Activated T-cell treated with anti-CD3 and anti-CD28 coated beads, Interleukin-2, amount 50 U/mL, for 48 hours (primary cell): ENCODE measurements at places on chromosomes 12 and 14.
A peak's percentile ranks its signal among the peaks of the same experiment; 100 is the strongest.

DNA sequence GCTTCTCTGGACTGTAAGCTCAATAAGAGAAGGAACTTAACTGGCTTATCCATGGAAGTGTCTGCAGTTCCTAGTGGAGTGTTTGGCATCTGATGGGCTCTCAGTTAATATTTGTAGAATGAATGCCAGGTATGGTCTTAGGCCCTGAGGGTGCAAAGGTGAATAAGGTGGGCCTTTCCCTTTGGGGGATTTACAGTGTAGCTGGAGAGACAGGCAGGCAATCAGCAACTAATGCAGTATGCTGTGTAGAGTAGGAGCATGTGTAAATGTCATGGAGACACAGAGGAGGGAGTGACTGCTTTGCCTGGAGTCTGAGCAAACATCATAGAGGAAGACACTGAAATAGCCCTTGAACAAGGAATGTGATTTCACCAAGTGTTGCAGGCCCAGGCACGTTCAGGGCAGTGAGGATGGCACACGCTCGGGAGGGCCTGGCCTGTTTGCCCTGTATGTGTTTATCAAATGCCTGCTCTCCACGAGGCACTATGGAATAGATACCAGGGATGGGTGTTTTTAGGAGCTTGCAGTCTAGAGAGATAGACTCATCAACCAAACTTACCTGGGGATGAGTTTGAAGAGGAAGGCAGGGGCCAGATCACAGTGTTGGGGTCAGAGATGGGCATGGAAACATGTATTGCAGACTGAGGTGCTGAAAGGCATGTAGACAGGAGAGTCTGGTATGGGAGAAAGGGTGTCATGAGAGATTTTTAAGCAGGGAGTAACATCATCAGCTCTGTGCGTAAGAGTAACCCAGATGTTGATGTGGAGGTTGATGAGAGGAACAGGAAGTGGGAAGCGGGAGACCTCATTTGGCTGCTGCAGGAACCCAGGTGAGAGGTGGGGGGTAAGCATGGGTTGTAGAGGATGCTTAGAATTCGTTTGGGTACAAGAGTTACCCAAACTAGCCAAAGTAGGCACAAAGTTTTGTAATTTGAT lies 54.1 kb downstream of the PLXNC1 start:
- DNase-seq = no peak

DNA sequence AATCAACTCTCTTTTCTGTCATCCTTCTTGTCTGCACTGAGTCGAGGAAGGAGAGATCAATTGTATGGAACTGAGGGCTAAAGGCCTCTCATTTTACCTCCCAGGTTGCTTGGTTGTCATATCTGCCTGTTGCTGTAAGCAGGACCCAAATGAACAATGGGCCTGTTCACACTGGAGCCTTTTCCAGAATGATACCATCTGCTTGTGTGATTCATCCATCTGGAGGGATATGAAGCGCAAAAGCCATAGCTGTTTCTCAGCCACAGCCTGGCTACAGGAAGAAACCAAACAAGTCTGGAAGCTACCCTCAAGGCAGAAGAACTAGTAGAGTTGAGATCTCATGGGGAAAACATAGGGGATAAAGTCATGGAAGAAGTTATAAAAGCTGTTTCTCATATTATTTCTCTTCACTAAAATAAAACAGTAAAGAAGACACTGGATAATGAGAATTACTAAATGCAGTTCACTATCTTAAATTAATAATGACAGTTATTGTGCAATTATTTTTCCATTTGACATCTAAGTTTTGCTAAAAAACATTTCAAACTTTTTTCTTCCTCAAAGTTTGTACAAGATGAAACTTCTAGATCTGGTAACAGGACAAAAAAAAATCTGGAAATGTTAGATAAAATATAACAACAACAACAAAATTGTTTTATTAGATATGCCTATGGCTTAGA lies 106.3 kb downstream of the SPTSSA start:
- DNase-seq = no peak

DNA sequence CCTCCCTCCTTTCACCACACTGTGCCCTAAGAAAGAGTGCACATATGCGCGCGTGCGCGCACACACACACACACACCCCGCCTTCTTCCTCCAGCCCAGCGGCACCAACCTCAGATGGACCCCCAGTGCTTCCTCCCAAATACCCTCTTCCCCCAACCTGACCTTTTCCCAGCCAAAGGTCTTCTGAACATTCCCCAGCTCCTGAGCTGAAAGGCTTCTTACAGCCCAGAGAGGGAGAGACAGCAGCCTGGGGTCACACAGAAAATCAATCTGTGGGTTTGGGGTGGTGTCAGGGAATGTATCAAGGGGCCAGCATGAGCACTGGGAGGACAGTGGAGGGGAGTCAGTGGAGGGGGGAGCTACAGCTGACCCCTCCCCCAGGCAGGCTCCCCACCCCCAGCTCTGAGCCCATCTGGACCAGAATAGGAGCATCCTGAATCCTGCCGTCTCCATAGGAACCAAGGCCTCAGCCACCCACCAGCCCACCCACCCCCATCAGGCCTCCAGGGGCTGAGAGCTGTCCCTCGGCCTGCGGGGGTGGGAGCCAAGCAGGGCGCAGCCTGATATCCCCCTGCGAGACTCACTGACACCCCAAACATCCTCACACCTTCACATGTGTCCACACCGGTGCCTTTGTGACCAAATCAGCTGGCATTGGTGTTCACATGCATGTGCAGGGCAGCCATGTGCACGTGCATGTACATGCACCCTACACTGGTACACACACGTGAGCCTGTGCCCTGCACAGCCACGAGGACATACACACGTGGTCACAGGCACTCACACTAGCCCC lies 5.7 kb downstream of the RASAL1 start:
- DNase-seq = no peak

- peak; percentile 77 for DNase-seq
Measured at GRCh38 chr14:101705733-101706508, 55.6 kb upstream of the PPP2R5C start.

DNA sequence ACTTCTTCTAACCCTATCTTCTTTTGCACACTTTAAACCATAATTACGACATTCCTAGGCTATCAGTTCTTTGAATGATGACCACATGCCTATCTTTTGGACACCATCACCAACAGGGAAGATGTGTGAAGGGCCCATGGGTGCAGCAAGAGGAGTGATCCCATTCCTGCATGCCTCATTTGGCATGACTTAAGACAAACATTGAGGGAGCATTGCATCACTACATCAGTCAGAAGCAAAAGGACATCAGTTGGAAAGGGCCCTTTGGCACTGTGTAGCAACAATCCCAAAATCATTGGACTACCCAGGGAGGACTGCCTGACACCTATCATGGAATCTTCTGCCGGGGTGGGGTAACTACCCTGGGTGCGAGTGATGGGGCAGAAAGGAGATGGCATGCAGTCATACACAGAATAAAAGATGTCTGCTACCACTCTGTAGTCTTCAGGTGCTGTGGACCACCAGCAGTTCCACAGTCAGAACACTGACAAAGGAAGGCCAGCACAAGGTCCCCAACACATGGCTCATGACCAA lies 10.7 kb upstream of the TMBIM6 start:
- no peak for DNase-seq

- DNase-seq = no peak
Measured at GRCh38 chr12:88578276-88579160, 1.8 kb downstream of the KITLG start.

GRCh38 chr12:88693837-88694445 lies 113.7 kb upstream of the KITLG start:
- DNase-seq = no peak

DNA sequence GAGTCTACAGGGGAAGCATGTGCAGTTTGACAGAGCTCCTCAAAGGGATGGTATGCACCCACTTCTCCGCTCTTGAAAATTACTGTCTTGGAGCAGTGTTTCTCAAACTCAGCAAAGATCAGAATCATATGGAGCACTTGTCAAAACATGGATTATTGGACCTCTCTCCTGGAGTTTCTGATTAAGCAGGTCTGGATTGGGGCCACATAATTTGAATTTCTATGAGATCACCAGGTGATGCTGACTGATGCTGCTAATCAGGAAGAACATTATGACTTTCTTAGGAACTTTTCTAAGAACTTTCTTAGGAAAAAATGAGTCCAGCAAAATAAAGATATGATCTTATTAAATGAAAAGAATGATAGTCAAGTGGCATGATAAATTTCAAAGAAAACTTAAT lies 144.3 kb downstream of the CPNE8 start:
- DNase-seq = no peak

- no peak for DNase-seq
Measured at GRCh38 chr12:68831272-68831671, 23.3 kb downstream of the MDM2 start.

DNA sequence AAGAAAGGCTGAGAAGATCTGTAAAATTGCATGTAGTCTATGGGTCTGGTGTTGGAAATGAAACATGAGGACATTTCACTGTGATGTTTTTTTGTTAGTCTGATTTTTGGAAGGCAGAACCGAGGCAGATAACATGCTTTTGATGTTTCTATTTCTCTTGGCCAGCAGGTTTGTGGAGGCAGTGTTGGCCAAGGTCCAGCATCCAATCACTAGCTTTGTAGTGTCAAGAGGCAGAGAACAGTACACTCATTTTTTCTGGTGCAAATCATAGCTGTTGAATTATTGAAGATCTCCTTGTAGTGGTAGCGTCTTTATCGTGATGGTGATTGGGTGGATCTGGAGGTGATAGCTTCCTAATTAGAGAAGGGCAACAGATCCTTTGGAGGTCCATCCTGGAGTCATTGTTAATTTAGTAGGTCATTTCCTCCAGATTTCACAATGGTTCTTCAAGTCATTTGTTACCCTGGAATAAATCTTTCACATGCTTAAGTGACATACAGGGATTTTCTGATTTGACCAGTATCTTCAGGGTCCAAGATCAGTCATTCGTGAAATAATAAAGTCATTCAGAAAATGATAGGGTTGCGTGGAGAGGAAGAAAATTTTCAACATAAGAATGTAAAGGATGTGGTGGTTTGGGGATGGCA lies 252.4 kb upstream of the CPNE8 start:
- DNase-seq = no peak

GRCh38 chr12:501722-502447 lies 42.1 kb downstream of the B4GALNT3 start:
- DNase-seq = no peak

GRCh38 chr12:90163975-90164374 lies 455.3 kb upstream of the ATP2B1 start:
- DNase-seq = no peak

GRCh38 chr14:66038212-66038611 lies 448.0 kb upstream of the CCDC196 start:
- DNase-seq = no peak

DNA sequence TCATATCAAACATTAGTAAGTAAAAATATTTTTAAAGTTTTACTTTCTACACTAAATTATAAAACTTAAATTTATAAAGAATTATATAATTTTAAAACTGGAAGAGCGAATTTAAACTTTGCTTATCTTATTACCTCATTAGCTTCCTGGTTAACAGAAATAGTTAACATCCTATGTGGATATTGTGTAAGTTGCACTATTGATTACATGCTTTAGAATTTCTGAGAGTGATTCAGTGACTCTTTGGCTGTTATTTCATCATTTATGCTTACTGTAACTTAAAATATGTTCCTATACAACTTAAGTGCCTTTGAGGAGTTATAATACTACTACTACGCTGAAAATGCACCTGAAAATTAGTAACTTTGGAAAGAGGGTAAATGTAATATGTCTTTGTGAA lies 101.4 kb downstream of the FOXA1 start:
- no peak for DNase-seq

DNA sequence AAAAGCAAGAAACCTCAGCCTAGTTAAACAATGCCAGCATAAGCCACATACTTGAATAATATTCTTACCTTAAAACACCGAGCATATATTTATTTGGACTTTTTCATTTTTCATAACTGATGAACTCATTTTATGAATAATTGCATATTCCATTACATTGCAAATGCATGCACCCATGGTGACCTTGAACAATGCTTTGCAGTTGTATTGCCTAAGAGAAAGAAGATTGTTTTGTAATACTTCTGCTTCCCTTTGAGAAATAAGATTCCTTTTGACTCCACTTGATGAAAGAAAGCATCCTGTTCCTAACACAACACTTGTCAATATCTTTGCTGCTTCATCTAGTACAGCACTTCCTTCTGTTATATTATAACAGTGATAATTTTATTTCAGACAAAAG lies 1182.2 kb downstream of the FLRT2 start:
- DNase-seq = no peak

DNA sequence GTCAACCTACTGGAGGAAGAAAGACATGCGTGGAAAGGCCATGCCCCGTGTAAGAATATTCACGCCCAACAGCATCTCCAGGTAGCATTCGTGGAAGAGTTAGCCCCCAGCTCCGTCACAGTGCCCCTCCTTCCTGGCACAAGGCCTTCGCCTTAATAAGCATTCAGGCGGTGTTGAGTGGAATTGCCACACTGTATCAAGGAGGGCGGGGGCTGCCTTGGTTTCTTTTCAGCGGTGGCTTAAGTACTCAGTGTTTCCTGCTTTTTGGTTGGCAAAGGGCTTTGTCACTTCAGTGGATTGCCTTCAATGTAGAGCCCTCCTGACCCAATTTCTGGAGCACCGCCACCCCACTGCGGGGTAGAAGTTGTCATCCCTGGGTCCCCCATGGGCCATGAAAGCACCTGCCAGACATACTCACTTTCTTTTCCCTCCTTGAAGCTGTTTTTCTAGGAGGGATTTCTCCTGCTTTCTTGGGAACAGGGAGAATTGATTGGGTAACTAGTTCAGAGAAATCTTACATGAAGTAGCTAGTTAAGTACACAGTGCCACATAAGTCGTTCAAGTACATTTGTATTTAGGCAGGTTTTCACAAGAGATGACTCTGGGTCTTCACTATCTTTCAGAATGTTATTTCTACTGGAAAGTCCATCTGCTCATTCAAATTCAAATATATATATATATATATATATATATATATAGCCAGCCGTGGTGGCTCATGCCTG lies 65.5 kb upstream of the STON2 start:
- DNase-seq = no peak

DNA sequence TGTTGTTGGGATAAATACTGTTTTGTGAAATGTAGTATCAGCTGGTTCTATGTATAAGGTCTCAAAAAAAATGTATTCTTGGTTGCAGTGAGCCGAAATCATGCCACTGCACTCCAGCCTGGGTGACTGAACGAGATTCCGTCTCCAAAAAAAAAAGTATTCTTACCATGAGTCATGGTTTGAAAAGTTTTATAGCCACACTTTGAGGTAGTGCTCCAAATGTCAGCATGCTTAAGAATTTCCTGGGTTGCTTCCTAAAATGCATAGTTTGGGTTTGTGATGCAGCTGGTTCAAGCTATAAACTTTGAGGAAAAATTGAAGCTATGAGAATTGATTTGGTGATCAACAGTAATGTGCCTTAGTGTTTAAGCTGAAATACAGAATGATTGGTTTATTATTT lies 48.0 kb downstream of the ETNK1 start:
- no peak for DNase-seq

GRCh38 chr14:74896400-74896799 lies 14.7 kb downstream of the DLST start:
- DNase-seq = no peak
